ENCODE measurements at places on chromosomes 7 and 10.

- no peak for DNase-seq
These were observed 60.1 kb downstream of the ZNF783 start for GRCh38 chr7:149321978-149322541.

DNA sequence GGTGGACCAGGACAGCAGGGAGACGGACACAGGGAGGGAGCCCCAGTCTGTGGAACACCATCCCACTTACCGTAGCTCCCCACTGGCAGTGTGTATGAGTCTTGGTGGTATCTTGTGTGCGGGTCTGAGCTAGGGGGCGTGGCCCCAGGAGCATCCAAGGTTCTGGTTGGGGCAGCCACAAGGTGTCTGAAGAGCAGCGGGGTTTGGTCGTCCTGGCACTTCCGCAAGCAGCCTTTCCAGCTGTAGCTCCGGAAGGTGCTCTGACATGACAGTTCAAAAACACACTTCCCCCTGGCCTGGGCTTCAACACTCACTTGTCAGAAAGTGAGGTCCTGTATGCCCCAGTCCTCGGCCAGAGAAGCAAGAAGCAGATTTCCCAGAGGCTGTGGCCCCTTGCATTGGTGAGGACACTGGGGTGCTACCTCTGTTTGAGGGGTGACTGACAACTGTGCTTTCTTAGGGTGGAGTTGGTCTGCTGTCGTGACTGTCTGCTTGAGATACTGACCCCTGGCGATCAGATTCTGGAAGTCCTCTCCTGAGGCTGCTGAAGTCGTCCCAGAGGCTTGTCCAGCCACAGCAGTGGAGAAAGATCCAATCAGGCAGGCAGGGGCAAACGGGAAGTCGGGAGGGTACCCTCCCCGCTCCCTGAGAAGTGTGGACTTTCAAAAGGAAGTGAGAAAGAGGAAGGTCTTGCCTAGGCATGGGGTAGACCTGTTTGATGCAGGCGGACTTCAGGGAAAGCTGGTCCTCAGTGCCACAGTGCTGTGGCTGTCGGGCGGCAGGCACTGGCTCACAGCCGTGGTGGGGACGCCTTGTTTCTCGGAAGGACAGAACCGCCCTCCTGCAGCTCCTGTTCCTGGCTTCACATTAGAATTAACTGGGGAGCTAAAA is 51.4 kb upstream of the PFKFB3 start:
- no peak for DNase-seq

- no peak for DNase-seq
These were observed 137.4 kb upstream of the KCNMA1 start for GRCh38 chr10:77774940-77775391.

DNA sequence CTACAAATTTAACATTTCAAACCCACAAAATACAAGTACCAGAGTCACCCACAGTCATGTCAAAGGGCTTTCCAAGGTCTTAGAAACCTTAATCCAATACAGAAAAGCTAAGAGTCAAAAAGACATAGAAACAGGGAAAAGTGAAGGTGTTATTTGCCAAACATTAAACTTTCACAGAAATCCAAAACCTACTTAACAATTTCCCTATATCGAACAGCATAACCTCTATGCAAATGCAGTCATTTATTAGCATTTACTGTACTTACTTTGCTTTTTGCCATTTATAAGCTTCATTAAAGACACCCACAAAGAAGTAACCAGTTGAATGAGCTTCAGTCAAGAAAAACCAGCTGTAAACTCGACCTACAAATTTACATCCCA is 1.6 kb downstream of the PANK1 start:
- DNase-seq: no peak

- no peak for DNase-seq
These were observed 42.3 kb downstream of the UNCX start for GRCh38 chr7:1274876-1275375.

- DNase-seq: no peak
These were observed 16.3 kb downstream of the CYP3A4 start for GRCh38 chr7:99767662-99768061.

- no peak for DNase-seq
These were observed 142.3 kb upstream of the UNC5B start for GRCh38 chr10:71069909-71070666.

DNA sequence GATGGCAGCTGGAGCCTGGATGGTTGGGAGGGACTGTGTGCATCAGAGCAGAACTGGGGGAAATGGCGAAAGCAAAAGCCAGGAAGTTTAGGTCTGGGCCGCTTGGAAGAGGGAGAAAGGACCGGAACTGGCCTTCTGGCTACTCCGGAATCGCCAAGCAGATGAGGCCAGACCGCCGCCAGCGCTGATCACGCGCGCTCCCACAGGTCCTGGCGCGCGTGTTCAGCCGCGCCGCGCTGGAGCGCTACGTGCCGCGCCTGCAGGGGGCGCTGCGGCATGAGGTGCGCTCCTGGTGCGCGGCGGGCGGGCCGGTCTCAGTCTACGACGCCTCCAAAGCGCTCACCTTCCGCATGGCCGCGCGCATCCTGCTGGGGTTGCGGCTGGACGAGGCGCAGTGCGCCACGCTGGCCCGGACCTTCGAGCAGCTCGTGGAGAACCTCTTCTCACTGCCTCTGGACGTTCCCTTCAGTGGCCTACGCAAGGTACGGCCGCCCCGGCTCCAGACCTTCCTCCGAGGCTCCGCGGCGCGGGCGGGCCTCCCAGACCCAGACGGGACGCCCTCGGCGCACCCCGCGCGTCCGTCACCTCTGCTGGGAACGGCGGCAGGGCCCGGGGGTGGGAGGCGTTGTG is 2.0 kb downstream of the CYP26C1 start:
- DNase-seq: peak; percentile 28

DNA sequence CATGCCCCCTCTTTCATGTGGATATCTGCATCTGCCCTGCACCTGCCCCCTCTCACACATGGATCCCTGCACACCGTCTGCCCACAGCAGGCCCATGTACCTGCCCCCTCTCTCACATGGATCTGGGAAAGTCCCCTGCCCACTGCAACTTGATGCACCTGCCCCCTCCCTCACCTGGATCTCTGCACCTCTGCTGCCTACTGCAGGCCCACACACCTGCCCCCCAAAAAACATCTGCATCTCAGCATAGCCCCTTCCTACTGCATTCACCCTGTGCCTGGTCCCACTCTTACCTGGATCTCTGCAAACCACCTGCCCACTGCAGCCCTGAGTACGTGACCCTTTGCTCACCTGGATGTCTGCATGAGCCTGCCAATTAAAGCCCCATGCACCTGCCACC is 479.8 kb downstream of the PTPRN2 start:
- no peak for DNase-seq

GRCh38 chr10:6463366-6463765 is 116.7 kb downstream of the PRKCQ start:
- DNase-seq: no peak

DNA sequence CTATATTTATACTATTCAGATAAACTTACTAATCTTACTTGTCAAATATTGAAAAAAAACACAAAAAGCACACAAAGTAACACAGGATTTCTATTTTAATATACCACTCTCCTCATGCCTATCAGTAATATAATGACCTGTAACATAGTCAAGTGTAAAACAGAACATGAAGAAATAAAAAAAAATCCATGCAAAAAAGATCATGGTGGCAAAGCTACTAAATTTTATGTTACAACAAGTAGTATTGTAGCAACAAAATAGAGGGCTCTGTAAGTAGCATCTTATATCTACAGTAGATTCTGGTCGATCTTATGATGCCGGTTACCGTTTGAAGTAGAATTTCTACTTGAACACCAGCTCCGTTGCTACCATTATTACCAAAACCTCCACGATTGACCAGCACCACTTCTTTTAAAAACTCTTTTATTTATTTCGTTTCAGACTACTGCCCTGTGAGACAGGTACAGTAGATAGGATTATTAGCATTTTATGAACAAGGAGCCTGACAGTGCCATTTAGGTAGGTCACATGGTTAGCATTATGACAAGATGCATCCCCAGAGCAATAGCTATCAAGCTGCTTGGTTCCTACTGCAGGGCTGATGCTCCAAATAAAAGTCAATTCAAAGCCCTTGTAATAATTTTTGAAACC is 2.1 kb downstream of the CPED1 start:
- DNase-seq: no peak

DNA sequence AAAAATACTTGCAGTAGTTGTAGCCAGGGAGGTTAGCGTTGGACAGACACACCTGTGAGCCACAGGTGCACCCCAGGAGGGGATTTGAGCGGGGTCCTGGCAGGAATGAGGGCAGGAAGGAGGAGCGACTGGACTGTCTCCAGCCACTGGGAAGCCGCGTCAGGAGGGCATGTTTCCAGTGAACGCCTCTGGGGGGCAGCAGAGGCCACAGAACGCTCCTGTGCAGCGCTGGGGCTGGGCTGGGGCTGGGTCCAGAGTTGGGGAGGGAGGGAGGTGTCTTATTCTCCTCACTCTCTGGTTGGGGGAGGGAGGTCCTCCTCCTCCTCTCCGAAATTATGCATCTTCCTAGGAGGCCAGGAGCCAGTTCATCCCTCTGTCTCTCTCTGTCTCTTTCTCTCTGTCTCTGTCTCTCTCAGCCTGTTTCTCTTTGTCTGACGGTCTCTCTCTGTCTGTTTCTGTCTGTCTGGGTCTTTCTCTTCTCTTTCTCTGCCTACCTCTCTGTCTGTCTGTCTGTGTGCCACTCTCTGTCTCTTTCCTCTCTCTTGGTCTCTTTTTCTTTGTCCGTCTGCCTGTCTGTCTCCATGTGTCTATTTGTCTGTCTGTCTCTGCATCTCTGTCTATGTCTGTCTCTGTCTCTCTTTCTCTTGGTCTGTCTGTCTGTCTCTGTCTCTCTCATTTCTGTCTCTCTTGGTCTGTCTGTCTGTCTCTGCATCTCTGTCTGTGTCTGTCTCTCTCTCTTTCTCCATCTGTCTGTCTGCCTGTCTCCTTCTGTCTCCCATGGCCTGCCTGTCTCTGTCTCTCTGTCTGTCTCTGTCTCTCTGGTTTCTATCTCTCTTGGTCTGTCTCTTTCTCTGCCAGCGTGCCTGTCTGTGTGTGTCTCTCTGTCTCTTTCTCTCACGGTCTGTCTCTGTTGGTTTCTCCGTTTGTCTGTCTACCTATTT is 9.9 kb upstream of the PSMG3 start:
- DNase-seq: peak; percentile 65

DNA sequence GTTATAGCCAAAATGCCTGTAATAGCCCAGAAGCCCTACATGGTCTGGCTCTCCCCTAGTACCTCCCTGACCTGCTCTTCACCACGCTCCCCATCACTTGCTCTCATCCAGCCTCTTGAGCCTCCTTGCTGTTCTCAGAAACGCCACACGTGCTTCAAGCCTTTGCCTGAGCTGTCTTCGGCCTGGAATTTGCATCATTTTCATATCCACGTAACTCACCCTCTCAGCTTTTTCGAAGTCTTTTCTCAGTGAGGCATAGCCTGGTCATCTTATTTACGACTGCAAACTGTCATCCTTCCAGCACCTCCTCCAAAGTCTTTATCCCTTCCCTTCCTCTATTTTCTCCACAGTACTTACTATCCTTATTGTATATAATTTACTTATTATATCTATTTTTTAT is 151.0 kb upstream of the AHR start:
- no peak for DNase-seq

DNA sequence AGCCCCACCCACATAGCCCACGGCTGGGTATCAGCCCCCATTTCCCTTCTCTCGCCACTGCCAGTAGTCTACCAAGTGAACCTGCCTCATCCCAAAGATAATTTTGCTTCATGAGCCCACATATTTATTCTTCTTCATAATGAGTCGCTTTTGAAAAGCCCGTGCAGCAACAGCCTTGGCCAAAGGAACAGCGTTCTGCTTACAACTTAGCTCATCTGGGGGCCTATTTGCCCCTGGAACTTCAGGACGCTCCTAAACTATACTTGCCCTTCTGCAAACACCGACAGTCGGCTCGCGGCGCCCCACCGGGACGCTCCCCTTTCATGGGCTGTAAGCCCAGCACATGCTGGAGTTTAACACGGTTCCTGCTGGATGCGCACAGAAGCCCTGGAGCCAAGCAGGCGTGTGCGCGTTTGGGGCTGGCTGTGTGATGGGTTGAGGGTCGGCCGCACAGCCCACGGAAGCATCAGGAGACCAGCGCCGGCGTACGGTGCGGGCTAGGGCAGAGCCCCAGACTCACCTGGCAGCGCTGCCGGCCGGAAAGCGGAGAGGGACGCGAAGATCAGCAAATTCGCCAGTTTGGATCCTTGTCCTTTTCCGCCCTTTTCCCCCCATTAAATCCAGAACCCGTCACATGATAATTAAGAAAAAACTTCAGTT is 370 bp downstream of the TMEM60 start:
- DNase-seq: no peak

GRCh38 chr10:17088118-17088806 is 41.3 kb downstream of the CUBN start:
- DNase-seq: no peak

GRCh38 chr10:43125881-43126731 is 12.1 kb upstream of the CSGALNACT2 start:
- DNase-seq: no peak

- no peak for DNase-seq
These were observed 43.5 kb downstream of the TLL2 start for GRCh38 chr10:96470116-96470743.

GRCh38 chr7:15245831-15246230 is 316.0 kb downstream of the AGMO start:
- no peak for DNase-seq

DNA sequence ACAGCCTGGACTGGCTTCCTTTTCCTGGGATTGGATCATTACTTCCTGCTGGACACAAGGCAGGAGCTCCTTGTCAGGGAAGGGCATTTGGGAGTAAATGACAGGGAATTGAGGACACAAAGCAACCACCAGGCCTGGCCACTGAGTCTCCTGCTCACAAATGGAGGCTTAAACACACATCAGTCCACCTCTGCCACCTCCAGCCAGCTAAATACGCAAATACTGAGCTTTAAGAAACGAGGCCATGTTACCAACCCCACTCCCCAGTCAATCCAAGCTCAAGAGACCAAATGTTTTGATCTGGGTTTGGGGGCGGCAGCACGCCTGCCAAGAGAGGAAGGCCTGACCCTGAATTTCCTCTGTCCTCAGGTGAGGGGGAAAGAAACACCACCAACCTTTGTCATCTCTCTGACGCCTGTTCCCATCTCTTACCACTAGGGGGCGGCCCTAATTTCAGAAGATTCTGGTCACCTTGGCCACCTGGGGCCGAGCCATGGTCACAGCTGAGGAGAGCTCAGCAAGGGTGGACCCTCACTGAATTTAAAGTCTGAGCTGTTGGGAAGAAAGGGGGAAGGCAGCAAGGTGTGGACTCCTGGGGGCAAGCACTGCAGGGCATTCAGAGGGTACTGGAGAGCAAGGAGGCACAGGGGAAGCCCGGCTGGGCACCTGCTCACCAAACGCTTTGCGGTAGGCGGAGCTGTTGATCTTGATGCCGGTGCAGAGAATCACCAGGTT is 16.5 kb downstream of the AIFM2 start:
- peak; percentile 40 for DNase-seq

- peak; percentile 41 for DNase-seq
These were observed 4.7 kb upstream of the NOS3 start for GRCh38 chr7:150986099-150986512.
